ENCODE measurements at places on chromosomes 7 and 10.

GRCh38 chr7:116356979-116357378 lies 142.6 kb upstream of the CAV2 start:
- no peak for ATAC-seq

GRCh38 chr7:67690700-67691099 lies 694.1 kb downstream of the TYW1 start:
- ATAC-seq = no peak

- no peak for ATAC-seq
Observed at GRCh38 chr10:106513352-106513771, 651.1 kb downstream of the SORCS1 start.

DNA sequence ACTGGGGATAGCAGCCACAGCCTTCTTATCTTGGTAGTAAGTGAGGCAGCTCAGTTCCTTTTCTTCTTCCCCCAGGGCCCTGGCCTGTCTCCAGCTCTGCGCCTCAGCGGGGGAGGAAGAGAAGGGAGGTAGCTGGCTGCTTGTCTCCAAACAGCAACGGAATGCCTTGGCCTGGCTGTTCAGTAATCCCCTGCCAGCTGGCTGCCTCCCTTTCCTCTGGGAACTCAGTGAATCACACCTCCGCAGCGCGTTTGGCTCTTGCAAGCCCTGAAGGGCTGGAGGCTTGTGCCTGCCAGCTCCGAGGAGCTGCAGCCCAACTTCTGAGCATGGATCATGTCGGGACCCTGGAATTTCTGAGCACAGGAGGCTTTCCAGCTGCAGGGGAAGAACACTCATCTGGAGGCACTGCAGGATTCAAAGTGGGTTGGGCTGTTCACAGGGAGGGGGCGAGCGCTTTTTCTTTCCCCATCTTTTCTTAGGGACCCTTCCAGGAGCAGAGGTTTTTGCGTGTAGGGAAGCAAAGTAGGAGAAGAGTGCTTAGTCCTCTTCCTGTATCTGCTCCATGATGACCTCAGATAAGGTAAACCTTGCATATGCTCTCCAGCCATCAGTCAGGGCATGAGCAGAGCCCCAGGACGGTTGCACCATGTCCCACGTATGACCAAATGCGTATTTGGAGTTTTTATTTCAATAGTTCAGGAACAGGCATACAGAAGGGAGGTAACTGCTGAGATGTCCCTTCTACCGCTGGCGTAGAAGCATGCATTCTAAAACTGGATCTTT lies 253.2 kb upstream of the INHBA start:
- ATAC-seq = no peak

DNA sequence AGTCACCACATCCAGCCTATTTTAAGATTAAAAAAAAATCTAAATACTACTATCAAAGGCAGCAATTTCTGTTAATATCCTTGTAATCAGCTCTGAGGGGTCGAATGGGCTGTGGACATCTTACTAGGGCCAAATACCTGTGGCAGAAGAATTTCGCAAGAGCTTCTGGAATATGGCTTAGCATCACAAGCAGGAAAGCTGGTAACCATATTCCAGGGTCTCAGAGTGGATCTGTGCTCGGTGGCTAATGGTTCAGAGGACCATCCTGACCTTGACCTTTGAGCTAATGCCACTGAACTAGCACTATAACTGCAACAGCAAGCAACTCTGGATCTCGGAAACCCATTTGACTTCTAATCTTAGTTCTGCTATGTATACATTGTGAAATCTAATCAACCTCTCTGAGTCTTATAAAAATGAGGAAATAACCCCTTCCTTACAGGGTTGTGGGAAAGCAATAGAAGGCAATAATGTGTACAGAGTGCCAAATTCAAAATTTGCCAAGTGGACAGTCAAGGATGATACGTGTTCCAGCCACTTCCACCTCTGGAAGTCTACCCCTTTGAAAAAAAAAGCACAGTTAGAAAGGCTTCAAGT lies 65.5 kb downstream of the CYP26A1 start:
- no peak for ATAC-seq

DNA sequence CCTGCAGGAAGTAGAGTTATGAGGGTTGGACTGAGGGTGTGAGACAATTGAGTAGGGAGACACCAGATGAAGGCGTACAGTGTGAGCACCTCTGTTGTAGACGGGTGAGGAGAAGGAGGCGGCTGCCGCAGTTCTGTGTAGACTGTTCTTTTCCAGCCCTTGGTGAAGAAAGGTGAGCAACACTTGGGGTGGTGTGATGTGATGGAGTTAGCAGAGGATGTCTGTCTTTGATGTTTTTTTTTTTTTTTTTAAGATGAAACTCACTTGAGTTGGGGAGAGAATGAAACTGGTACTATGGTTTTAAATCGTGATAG lies 42.8 kb upstream of the RNF216 start:
- no peak for ATAC-seq

- ATAC-seq = no peak
Observed at GRCh38 chr10:122882766-122883165, 3.4 kb upstream of the FAM24B start.

- no peak for ATAC-seq
Observed at GRCh38 chr7:117172283-117172682, 150.6 kb downstream of the WNT2 start.

DNA sequence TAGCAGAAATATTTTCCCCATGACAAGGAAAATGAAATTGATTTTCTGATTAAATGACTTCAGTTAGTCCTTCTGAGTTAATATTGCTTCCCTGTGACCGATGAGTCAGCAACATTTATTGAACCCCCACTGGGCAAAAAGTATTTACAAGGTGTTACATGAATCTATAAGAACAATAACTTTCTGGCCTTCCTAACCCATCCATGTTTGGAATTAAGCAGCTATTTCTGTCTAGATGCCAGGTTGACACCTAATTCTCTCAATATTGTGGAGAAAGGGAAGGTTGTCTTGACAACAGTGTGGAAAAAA lies 112.9 kb upstream of the JAZF1 start:
- ATAC-seq = no peak

- no peak for ATAC-seq
Observed at GRCh38 chr10:76236356-76236755, 804.9 kb downstream of the LRMDA start.

DNA sequence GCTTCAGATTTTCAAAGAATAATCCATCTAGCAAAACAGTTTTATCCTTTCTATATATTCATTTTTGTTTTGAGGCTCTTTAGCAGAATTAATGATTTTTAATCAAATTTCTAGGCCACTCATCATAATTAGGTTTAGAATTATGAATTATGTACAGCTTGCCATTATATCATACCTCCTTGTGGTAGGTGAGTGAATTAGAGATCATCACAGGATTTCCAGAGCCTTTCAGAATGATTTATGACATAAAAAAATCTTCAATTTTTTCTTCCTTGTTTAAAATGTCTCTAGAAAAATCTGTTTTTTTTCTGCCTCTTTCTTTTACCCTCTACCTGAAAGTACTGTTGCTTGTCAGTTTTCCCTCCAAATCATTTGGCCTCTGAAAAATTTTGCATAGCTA lies 433.3 kb downstream of the LRMDA start:
- no peak for ATAC-seq

- no peak for ATAC-seq
Observed at GRCh38 chr10:117346574-117346973, 28.7 kb downstream of the PDZD8 start.

GRCh38 chr10:118471863-118472262 lies 123.6 kb downstream of the PRLHR start:
- ATAC-seq = no peak

GRCh38 chr10:31875608-31876007 lies 53.0 kb downstream of the ARHGAP12 start:
- no peak for ATAC-seq

All from stimulated activated memory B cell treated with anti-CD40 and anti-IgM and Interleukin-4, amounts not matched to agents 10 μg/mL and 1 μg/mL and 100 μg/mL, for 72 hours (primary cell).